Left ventricle myocardium inferior (tissue), 1 donor: ENCODE measurements at places on chromosomes 13 and 19. TPM values are rescaled to one million over a fixed set of nuclear protein-coding genes. Genes with fewer than 3 reads are reported as not detected.

- no peak overlapping the region for H3K4me3 ChIP-seq
- H3K27ac ChIP-seq, result no peak overlapping the region
These were observed 130.5 kb downstream of the ATP11A start for GRCh38 chr13:112820318-112820717.

- DNase-seq, result no peak
- no peaks in the 10 kb centered on the region for H3K36me3 ChIP-seq
- H3K27ac ChIP-seq, result no peak overlapping the region
- no peaks in the 10 kb centered on the region for H3K4me1 ChIP-seq
These were observed 108.9 kb downstream of the PCCA start for GRCh38 chr13:100197591-100198365.

Gene OR4F17
- total RNA-seq, result not detected

- H3K27ac ChIP-seq, result no peak overlapping the region
- no peak for DNase-seq
- H3K36me3 ChIP-seq, result peaks cover 16% of the 10 kb centered on the region
- H3K4me3 ChIP-seq, result no peak overlapping the region
- H3K27me3 ChIP-seq, result no peaks in the 10 kb centered on the region
These were observed 57.2 kb upstream of the C1QTNF9 start for GRCh38 chr13:24252136-24252535.

Gene LHB
- not detected for total RNA-seq

Gene ERF
- 33.5 TPM for total RNA-seq

- DNase-seq, result no peak
- H3K4me3 ChIP-seq, result no peak overlapping the region
- no peak overlapping the region for H3K27ac ChIP-seq
These were observed 368.2 kb upstream of the TSHZ3 start for GRCh38 chr19:31717269-31717923.

- H3K36me3 ChIP-seq, result no peaks in the 10 kb centered on the region
- H3K4me1 ChIP-seq, result peaks cover 33% of the 10 kb centered on the region
- H3K27ac ChIP-seq, result no peak overlapping the region
- no peak overlapping the region for H3K4me3 ChIP-seq
- DNase-seq, result no peak
These were observed 30.6 kb downstream of the TMEM161A start for GRCh38 chr19:19107654-19108053.

DNA sequence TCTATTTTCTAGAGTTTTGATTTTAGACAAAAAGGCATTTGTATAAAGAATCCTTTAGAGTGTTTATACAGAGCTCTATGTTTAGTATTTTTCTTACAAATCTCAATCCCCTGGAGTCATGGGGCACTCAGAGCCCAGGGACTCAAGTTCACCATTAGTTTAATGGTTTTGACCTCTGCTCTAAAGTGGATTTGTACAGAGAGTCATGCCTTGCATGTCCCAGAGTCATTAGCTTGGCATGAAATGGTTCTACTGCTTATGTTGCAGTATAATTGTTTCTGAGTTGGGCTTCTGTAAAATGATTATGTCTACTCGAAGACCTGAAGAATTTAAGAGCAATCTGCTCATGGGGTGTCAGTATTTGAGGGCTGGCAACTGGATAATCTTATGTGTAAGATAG, 406.2 kb downstream of the DLEU7 start:
- H3K4me1 ChIP-seq, result no peaks in the 10 kb centered on the region
- no peaks in the 10 kb centered on the region for H3K27me3 ChIP-seq
- no peak overlapping the region for H3K4me3 ChIP-seq
- H3K36me3 ChIP-seq, result no peaks in the 10 kb centered on the region
- no peak overlapping the region for H3K27ac ChIP-seq
